ENCODE measurements at places on chromosomes 3 and 15. TPM values are rescaled to one million over a fixed set of nuclear protein-coding genes. Genes with fewer than 3 reads are reported as not detected.
A peak's percentile ranks its signal among the peaks of the same experiment; 100 is the strongest.

Gene LIPH
- total RNA-seq = 47.9 TPM

DNA sequence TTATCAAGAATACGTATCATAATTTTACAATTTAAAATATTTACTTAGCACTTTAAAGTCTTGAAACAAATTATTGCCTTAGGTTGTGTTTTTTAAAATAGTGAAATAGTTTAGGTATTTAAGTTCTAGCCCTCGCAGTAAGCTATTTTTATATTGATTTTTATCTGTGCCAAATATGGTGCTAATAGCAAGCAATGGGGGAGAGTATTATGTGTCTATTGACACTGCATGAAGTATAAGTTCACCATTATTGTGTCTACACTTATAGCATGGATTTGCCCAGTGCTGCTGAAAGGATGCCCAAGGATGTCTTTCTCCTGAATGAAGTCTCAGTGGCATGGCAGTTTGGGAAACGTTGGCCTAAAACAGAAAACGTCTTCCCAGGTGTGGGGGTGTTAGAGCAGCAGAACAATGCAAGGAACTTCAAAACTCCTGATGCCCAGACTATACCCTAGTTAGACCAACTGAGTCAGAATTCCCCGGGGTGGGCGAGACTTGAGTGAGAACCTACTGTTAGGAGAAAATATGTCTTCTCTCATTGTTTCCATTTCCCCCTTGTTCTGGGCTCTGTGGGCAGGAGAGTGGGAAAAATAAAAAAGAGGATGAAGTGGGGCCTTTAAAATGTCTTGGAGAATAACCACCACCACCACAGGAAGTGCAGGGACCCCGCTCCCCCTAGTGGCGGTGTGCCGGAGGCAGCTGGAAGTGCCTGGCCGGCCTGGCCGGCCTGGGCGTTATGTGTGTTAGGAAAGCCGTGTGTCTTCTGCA, 104.2 kb upstream of the SLC7A14 start:
- peak; percentile 90 for DNase-seq

DNA sequence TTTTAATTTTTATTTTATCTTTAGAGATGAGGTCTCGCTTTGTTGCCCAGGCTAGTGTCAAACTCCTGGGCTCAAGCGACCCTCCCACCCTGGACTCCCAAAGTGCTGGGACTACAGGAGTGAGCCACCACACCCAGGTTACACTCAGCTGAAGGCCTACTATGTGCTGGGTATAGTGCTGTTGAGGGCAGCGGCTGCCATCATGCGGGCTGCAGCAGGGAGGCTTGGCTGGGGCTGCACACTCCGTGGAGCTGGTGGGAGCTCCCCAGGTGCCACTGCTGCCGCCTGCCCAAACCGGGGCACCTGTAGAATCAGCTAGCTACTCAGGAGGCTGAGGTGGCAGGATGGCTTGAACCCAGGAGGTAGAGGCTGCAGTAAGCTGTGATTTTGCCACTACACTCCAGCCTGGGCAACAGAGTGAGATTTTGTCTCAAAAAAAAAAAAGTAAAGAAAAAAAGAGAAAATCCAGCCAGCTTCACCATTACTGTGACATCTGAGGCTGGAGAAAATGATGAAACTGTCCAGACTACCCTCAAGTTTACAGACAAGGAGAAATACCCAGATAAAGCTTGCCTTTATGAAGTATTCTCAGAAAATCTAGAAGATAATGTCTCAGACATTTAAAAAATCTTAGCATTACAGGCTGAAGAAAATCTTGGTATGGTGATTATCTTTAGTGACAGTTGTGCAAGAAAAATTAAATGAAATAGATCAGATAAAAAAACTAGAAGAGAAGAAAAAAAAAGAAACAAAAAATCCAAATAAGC, 42.1 kb downstream of the CRABP1 start:
- peak; percentile 29 for DNase-seq

DNA sequence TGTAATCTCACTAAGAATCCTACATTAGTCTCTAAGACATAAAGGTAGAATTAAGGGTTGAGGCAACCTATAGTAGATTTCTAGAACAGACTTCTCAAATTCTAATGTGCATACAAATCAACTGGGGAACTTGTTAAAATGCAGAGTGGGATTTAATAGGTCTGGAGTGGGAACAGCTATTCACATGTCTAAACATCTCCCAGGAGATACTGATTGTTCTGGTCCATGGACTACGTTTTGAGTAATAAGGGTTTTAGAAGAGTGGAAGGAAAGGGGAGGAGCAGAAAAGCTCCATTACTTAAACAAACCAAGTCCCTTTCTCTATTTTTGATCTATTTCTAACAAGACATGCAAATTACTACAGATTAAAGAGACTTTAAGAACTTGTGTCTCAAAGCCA, 524.8 kb downstream of the TUSC7 start:
- DNase-seq = no peak

DNA sequence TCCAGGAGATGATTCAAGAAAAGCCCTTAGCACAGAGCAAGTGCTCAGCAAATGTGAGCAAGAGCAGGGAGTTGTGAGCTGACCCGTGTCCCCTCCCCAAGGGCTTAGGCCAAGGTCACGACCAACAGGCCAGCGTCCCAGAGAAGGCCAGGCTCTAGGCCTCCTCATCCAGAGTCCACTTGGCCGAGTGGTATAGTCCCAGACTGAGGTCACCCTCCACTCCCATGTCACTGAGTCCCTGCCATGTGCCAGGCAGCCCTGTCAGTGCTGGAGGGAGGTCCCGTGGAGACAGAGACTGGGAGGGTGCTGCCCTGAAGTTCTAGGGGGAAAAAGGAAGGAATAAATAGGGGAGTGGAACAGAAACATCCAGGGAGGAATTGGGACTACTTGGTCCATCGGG, 44.0 kb downstream of the TPRA1 start:
- no peak for DNase-seq

Gene TRANK1
- total RNA-seq = 39.8 TPM

- DNase-seq = no peak
Measured at GRCh38 chr3:81955878-81956277, 194.4 kb upstream of the GBE1 start.

Gene C3orf49
- not detected for total RNA-seq

- no peak for DNase-seq
Measured at GRCh38 chr3:128466840-128467541, at the start of gene DNAJB8. Gene DNAJB8, minus strand, starts transcription at chr3:128466890. Its CDS starts 3,645 bp downstream, at chr3:128463245.

Gene PEX5L
- total RNA-seq = not detected

GRCh38 chr3:194687638-194688199, 2.0 kb downstream of the FAM43A start:
- DNase-seq = peak; percentile 88

GRCh38 chr3:4351164-4351855, 48.1 kb downstream of the SETMAR start:
- no peak for DNase-seq

DNA sequence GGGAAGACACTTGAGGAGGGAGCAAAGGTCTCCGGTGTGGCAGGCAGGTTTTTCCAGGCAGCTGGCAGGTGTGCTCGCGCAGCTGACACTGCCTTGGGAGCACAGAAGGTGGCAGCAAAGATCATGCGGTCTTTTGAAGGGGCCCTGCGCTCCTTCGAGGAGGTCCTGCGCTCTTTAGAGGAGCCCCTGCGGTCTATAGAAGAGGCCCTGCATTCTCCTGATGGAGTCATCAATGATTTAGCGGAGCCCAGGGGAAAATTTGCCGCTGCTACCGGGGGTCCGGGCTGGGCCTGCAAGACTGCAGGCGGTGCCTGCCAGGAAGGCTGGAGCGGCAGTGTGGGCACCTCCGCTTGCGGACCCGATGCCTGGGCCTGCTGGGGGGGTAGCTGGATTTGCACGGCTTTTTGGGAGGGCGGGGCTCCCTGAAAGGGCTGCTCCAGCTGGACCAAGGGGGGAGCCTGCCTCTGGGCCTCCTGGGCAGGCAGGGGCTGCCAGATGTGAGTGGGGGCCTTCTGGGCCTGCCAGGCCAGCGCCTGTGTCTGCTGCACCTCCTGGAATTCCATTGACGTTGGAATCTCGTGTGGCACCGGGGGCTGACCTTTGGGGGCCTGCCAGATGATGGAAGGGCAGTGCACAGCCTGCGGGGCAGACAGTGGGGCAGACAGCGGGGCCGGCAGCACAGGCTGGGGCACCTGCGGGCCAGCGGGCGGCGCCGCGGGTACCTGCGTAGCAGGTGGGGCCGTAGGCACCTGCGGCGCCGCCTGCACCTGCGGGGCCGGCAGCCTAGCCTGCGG, 2.1 kb downstream of the MAGEL2 start:
- DNase-seq = peak; percentile 74

- peak; percentile 25 for DNase-seq
Measured at GRCh38 chr15:49079340-49080039, 33.2 kb upstream of the SECISBP2L start.

DNA sequence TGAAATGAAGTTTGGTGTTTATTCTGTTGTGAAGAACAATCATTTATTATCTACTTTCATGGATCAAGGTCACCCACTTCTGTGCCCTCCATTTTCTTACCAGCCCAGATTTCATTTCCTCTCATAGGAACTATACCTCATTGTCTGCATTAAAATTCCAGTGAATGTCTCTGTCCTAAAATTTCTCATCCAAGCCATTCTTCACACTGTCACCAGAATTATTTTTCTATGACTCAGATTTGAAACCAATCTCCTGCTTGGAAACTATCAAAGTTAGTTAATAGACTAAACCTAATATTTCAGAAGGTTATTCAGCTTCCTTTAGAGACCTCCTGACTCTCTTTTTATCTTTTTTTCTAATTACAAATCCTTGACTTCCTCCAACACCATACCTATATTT, 364.1 kb upstream of the CBLB start:
- DNase-seq = no peak

- no peak for DNase-seq
Measured at GRCh38 chr15:99556011-99556410, 9.8 kb upstream of the MEF2A start.

- DNase-seq = peak; percentile 74
Measured at GRCh38 chr3:15064299-15064834, 748 bp downstream of the MRPS25 start.

- no peak for DNase-seq
Measured at GRCh38 chr3:156732261-156732660, 57.9 kb downstream of the TIPARP start.

- no peak for DNase-seq
Measured at GRCh38 chr3:79172241-79172640, 595.6 kb downstream of the ROBO1 start.

Gene PATL2
- 2.6 TPM for total RNA-seq

Gene GRAMD2A
- total RNA-seq = 29.4 TPM

Gene SERPINI2
- total RNA-seq = 1.8 TPM

DNA sequence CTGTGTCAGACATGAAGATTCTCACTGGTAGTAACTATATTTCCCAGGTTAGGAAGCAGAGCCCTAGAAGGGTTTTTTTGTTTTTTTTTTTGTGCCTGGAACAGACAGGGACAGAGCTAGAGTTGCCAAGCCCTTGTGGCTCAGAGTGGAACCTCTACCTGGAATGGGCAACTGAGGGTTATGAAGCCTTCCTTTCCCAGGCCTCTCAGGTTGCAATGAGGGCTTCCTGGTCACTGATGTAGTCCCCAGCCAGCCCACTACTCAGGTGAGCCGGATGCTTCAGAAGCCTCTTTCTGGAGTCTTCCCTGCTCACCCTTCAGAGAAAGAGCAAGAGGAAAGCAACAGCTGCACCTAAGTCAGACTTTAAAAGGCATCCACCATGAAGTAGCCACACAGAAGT, 48.8 kb upstream of the MANF start:
- DNase-seq = no peak

DNA sequence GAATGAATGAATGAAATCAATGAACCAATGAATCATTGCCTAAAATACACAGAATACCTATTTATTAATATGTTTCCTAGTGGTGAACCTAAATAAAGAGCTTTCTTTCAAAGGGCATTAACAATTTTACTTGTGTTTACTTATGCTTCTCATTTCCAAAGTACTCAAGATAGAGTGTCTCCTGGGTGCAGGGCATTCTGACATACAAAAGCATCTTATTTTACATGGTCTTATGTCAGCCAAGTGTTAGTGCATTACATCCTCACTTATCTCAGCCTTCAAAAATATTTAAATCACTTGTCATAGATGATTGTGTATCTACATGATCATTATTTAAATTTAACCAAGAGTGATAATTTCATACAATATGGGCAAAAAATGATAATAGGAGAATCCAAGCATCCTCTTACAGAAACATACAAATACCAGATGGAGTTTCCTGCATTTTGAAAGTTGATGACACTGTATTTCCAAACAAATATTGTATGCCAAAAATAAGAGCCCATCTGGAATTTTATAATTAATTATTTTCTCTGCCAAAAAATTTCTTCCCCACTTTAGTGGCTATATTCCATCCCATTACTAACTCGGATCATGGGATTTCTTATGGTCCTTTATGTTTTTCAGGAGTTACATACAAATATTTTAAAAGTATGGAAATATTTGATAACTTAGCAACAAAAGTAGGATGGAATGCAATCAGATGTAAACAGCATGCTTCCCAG, 279.0 kb downstream of the RBMS3 start:
- DNase-seq = no peak

GRCh38 chr15:49678655-49679054, 57.8 kb downstream of the DTWD1 start:
- no peak for DNase-seq

DNA sequence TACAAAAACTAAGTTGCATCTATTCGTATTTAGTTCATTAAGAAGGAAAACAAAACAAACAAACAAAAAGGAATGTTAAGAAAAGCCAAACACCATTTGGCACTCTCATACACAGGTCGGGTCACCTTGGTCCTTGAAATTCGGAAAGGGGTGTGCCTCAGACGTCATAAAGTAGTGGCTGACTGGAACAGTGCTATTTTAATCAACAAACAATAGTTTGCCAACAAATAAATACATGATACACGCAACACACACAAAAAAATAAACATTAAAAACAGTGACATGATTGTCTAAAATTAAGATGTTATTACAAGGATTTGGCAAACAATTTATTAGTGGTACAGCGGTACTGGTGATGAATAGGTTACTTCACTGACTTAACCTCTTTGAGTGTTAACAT, 579.6 kb downstream of the MECOM start:
- no peak for DNase-seq

Gene PTPRG
- 64.0 TPM for total RNA-seq

Gene SUSD5
- total RNA-seq = 1.1 TPM

- no peak for DNase-seq
Measured at GRCh38 chr3:34067536-34068051, 269.2 kb downstream of the PDCD6IP start.
